ENCODE measurements at places on chromosomes 1 and 21.

DNA sequence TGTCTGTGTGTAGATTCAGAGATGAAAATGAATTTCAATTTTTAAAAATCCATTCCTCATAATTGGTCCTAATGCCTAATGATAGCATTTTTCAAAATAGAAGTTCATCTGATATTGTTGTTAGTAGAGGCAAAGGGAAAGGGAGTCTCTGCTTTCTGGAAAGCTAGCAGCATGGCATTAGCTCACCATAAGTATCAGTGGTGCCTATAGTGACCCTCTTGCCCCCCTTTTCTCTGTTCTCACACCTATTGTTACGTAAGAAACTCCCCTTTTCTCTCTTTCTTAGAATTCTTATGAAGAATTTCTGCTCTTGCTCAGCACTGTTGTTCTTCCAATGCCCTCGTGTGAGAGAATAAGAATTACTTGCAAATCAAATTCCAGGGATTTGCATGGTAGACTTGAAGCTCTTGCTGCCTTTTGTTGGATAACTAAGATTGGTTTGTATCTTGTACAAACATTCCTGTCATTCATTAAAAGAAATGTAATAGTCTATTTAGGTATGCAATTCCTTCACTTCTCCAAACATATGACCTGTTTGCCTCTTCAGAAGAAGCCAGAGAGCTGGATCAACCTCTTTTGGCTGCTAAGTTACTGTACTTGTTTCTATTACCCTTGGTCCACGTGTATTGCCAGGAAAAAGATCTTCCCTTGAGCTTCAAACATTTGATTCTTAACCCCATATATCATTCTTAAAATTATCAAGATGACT, 69.2 kb upstream of the MAGI3 start:
- DNase-seq, result no peak

GRCh38 chr1:88890131-88890530, 1.2 kb downstream of the GTF2B start:
- DNase-seq, result no peak

GRCh38 chr1:150236614-150237100, 745 bp upstream of the ANP32E start:
- no peak for DNase-seq

- no peak for DNase-seq
Observed at GRCh38 chr1:154840269-154841176, 29.6 kb downstream of the KCNN3 start.

DNA sequence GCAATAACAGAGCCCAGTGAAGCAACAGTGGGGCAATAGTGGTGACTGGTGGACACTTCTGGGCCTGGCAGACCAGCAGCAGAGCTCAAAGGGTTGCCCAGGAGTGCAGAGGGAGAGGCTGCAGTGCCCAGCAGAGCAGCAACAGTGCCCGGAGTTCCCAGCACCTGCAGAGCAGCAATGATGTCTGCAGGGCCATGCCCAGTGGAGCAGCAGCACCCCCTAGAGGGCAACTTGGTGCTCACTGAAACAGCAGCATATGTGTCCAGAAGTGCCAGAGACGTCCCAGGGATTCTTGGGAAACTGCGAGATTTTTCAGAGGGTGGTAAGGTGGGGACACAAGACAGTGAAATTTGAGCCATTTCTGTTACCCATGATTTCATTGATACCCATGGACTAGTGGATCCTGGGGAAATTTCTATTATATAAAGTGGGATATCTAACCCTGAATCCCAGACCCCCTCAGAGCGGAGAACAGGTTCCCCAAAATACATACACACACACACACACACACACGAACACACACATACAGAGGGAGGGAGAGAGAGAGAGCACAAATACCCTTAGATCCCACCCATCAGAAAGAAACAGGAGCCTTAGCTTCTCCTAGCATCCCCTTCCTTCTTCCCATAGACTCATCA, 156.9 kb upstream of the GJB5 start:
- peak; percentile 24 for DNase-seq

GRCh38 chr1:168466092-168466713, 77.6 kb downstream of the XCL2 start:
- peak; percentile 37 for DNase-seq

DNA sequence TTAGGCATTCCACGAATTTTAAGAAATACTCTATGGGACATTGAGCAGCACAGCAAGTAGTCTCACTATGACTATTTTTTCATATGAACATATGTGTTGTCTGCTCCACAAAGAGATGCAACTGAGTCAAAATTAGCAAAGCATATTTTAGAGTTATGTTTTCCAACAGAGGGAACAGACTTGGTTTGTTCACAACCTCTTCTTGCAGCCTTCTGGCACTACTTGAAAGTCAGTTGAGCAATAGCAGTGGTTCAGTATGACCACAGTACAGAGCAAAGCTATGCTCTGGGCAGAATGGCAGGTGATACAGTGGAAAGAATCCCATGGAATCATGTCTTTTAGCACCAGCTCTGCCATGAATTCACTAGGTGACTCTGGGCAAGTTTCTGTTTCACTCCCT, 5.2 kb downstream of the CCN1 start:
- DNase-seq, result no peak
